Activated gamma-delta T cell treated with Interleukin-2 at 50 U/mL for 16 hours (primary cell): ENCODE measurements at places on chromosomes 3 and 15.

- DNase-seq, result no peak
These were observed 71.5 kb downstream of the TJP1 start for GRCh38 chr15:29750754-29751153.

DNA sequence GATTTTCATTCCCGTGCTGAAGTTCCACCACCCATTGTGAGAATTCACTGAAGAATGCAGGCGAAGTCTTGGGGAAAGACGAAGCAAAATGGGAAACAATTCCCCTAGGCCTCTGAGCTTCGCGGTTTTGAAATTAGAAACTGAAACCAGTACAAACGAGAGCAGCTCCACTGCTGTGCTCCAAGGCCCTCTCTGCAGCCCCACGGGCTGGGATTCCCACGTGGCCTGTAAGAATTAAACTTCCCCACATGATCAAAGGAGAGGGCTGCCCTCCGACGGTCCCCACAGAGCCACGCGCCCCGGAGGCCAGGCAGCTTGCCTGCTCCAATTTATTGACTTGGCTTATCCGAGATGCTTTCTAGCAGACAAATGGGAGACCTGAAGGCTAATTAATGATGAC, 144.0 kb downstream of the GREM1 start:
- no peak for DNase-seq

DNA sequence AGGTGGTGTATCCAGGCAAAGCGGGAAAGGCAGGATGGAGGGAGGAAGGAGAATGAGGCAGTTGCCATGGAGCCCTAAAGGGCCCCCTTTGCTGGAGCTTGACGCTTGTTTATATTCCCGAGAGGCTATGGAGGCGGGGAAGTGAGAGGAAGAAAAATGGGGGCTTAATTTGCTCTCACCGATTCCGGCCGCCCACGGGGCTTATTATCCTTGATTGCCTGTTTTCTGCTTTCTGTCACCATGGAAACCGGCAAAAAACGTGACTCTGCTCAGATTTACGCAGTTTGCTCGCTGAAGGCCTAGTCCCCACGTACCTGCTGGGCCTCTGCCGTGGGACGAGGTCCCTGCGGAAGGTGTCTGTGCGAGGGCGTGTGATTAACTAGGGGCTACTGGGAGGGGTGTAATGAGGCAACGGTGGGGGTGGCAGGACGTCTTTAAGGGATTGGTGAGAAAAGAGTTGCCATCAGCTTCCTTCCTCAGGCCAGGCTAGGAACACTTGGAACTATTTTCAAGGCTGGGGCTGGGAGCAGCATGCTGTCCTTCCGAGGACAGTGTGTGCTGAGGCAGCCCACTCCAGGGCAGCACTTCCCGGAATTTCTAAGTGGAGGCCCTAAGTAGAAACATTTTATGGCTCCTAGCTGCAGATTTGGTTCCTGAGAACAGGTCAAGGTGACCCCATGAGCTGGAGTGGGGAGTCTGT, 110.8 kb upstream of the NDN start:
- DNase-seq, result no peak

DNA sequence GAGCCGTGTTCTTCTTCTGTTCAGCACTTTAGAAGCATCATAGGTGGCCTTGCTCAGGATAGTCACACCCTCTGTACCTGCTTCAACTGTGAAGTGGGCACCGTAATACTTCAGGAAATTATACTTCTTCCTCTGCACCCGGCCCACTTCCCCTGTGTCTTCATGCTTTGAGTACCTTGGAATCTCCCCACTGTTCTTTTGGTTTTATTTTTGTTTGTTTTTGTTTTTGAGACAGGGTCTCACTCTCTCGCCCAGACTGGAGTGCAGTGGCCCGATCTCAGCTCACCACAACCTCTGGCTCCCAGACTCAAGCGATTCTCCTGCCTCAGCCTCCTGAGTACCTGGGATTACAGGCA, 1.7 kb downstream of the P2RY14 start:
- peak; percentile 33 for DNase-seq

DNA sequence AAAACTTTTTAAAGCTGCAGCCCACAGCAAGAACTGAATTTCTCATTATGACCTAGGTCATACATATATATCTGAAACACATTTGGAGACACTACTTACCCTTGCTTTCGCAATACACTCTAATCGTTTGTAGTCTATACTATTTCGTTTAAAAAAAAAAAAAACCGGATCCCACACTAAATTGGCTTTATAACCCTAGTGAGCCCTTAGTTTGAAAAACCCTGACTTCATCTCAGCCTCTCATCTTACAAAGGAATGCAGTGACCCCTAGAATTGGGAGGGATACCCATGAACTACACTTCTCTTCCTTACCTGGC, 4.2 kb downstream of the RARRES1 start:
- DNase-seq, result no peak

DNA sequence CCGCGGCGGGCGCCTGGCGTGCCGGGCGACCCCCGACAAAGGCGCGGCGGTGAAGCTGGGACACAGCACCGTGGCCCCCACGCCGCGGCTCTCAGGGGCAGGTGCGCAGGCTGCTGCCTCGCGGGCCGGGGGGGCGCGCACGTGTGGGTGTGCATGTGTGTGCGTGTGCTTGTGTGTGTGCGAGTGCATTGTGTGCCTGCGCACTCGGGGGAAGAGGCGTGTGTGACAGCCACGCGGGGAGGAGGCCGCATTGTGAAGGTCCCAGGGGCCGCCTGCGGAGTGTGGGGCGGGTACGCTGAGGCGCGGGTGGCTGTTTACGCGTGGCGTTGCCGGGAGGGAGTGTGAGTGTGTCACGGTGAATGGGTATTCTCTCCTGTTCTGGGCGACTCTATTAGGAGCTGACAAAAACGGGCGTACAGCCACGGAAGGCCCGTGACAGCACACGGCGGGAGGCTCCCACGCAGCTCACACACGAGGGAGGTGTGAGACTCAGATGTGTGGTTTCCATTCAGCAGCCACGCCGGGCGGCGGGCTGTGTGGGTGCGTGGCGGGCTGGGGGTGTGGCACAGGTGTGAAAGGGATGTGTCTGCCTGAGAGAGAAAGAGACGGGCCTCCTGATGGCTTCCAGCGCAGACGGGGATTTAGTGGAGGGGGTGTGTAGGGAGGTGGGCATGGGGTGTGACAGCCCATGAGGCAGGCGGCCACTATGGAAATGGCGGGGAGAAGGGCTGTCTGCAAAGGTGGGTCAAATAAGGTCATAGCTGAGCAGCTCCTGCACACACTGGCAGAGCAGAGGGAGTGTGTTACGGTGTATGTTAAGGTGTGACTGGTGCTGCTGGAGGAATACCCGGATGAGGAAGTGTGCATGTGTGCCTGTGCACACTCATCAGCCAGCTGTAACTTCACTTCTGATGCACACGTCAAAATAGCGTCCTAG, 750 bp downstream of the PODXL2 start:
- peak; percentile 31 for DNase-seq

DNA sequence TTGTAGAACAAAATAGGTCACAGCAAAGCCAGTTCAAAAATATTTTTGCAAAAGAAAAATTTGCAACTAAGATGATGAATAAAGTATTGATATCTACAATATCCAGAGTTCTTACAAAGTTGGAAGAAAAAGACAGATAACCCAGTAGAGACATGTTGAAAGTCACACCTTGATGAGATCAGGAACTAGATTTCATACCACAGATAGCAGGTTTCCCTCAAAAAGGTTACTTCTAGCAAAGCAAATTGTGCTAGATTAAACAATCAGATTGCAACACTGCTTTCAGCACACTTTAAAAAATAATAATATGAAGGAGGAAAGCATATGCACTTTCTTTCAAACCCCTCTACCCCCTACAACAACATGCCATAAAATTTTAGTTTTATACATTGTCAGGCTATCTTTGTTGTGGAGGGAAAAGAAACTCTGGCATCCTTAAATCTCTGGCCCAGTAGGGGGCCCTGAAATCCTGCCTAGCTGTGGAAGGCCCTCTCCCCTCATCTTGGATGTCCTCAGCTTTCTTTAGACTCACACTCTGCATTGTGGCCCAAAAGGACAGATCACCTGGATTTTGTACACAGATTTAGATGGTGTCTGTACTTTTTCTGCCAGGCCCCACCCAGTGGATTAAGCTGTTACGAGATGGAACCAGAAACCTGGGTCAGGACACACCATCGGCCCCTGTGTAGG, 50.9 kb downstream of the CCR3 start:
- no peak for DNase-seq

DNA sequence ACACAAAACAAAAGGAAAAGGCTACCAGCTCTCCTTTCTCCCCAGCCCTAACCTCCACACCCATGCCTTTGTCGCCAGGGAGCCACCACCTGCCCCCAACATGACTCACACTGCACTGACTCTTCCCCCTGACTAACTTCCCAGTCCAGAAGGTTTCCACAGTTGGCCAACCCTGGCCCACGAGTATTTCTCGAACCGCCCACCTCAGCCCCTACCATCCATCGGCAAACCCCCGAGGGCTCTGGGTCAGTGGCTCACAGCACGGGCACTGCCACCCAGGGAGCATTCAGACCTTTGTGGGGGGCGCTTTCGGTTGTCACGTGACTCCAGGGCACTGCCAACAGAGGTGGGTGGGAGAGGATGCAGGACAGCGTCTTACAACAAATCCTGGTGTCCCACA, 152.3 kb downstream of the LRRC28 start:
- DNase-seq, result no peak

DNA sequence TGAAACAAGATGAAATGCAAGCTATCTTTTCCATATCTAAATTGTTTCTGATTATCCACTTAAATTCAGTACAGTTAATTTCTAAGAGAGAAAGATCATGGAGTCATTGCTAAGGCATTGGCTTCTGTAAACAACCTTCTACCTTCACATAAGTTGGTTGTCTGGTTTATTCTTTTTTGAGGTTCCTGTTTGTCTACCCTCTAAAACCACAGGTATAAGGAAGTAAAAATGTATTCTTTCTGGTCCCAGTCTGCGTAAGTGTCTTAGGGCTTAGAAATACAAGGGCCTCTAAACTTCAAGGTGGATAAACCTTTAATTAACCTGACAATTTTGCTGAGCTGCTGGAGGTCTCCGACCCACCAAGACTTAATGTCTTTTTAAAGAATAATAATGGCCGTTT, 3.6 kb upstream of the ATOSA start:
- DNase-seq, result no peak
